NCI-H774 (cell line): ENCODE measurements at places on chromosomes 3 and 15.

GRCh38 chr3:48639944-48640606, 4.8 kb upstream of the SLC26A6 start:
- no peak for DNase-seq

GRCh38 chr15:70892912-70893560, 410 bp downstream of the LRRC49 start:
- DNase-seq, result peak; percentile 21

DNA sequence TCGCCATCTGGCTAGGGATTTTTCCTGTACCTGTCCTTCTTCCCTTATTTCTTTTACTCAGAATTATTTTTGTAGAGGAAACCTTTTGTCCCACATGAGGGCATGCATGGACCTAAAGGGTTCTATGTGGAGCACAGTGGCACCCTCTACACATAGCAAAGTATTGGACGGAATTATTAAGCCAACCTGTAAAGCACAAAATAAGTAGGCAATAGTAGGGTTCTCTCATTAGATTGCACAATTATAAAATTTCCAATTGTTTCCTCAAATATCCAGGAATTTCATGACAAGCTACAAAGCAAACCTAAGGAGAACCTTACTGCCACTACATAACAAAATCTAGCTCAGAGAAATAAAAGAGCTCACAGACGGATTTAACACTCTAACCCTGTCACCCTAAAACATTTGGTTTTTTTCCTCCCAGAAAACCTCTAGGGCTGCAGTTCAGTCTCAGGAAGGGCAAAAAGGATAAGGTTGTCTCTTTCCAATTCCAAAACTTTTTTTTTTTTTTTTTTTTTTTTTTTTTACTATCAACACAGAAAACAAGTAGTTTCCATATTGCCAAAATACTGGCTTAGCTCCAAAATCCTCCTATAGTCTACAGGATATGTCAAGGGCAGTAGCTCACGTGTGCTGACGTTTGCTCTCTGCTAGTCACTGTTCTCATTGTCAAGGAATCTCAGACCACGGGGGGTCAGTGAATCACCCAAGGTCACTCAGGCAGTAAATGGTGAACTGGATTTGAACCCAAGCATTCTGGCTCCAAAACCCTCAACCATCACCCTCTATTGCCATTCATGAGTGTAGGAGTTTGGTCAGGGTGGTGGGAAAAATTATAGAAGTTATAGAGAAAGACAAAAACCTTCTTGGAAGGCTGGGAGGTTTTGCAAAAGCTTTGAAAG, 52.3 kb downstream of the NCEH1 start:
- DNase-seq, result no peak

- DNase-seq, result no peak
Observed at GRCh38 chr3:163315786-163316185, 1762.5 kb downstream of the SI start.

DNA sequence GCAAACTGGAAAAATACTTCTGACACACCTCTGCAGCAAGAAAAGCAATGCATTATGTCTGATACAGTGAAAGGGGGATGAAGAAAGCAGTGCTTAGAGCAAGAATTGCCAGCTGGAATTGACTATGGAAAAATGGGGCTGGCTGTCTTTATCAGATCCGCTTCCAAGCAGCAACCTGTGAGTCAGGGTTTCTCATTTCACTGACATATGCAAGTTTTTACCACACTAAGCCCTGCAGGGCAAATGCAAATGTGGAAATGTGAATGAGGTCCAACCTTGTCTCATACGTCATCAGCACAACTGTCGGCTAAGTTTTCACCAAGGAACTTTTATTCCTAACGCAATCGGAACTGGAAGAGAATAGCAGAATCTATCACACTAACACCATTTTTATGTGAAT, 172.5 kb upstream of the GADL1 start:
- DNase-seq, result no peak

GRCh38 chr15:99424978-99425656, 140.7 kb upstream of the MEF2A start:
- DNase-seq, result no peak
